Caki2 (cell line): ENCODE measurements at places on chromosomes 1 and 21. TPM values are rescaled to one million over a fixed set of nuclear protein-coding genes. Genes with fewer than 3 reads are reported as not detected.

Gene ZRANB2
- 16.5 and 17.8 TPM in 2 replicates for total RNA-seq

Gene LCE3D
- not detected in 2 replicates for total RNA-seq

Gene PROX1
- total RNA-seq = not detected in 2 replicates

Gene CD101
- total RNA-seq = 0.30 TPM in 1 of 2 replicates, not detected in the other

Gene DENND4B
- total RNA-seq = 5.5 and 7.7 TPM in 2 replicates

Gene LDLRAD1
- total RNA-seq = not detected in 2 replicates
